Esophagus muscularis mucosa (tissue), 4 donors: ENCODE measurements at places on chromosomes 16 and 17. TPM values are rescaled to one million over a fixed set of nuclear protein-coding genes. Genes with fewer than 3 reads are reported as not detected.

SPG7 gene
- total RNA-seq: 94.3 TPM

NFATC2IP gene
- 18.3 TPM for total RNA-seq

ZP2 gene
- total RNA-seq: not detected

DNA sequence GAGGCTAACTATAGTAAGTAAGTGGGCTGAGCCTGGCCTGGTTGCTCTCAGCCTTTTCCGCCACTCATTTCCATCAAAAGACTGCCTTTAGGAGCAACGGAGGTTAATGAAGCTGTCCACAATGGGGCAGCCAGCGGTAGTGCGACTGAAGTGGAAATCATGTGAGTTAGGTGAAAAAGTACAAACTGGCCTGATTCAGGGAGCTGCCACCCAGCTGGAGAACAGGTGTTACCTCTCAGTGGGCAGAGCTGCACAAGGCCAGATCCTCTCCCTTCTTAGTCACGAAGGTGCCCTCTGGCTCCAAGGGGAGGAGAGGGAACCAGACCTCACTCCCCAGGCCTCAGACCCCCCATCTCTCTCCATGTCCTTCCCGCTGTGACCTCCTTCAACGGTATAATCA lies 34.4 kb upstream of the CDRT4 start:
- DNase-seq: no peak

SLC16A13 gene
- 0.19 TPM for total RNA-seq
